ENCODE measurements at places on chromosomes 12 and 14.

GRCh38 chr12:93550748-93551611, 21.5 kb upstream of the SOCS2 start:
- DNase-seq = no peak

GRCh38 chr12:7411343-7411742, 32.6 kb downstream of the CD163L1 start:
- no peak for DNase-seq

GRCh38 chr14:66206554-66206953, 279.6 kb upstream of the CCDC196 start:
- no peak for DNase-seq

DNA sequence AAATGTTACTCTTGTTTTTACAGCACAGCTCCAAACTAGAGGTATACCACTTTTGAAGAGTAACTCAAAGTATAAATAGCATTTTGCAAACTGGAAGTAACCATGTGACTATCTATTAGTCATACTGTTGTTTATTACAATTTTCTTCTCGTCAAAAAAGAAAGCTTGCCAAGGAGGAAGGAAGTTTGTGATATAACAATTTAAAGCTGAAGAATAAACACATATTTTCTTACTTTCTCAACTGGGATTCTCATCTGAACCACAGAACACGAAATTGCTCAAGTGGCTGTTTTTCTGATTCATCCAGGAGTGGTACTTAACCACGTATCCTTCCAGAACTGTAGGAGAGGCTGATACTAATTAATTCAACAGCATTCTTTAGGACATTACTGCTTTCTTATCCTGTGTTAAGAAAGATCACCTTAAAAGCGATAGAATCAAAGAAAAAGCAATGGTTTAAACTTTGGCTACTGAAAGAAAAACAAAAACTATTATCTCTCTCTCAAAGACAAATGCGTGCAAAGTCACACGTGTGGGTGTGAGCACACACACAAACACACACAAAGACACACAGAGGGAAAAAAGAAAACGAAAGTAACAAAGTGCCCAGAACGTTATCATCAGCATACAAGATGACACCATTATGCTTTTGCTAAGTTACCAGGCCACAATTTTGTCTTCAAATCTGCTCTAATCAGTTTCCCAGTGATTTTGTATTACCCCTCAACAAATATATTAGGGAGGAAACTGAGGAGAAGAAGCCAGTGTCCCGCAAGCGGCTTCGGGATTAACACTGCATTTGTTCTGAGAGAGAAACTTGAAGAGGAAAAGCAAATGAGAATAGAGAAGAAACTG, at the start of gene CLEC2B:
Gene CLEC2B, minus strand, starts transcription at position 48 of the 855 bp plus-strand sequence.
- DNase-seq = peak; percentile 44

DNA sequence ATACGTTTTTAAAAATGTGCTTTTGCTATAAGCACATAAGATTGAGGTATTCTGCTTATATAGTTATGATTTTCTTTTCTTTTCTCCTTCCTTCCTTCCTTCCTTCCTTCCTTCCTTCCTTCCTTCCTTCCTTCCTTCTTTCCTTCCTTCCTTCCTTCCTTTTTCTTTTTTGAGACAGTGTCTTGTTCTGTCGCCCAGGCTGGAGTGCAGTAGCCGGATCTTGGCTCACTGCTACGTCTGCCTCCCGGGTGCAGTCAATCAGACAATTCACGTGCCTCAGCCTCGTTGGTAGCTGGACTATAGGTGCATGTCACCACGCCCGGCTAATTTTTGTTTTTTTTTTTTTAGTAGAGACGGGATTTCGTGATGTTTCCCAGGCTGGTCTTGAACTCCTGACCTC, 5.8 kb downstream of the CFAP54 start:
- DNase-seq = no peak

DNA sequence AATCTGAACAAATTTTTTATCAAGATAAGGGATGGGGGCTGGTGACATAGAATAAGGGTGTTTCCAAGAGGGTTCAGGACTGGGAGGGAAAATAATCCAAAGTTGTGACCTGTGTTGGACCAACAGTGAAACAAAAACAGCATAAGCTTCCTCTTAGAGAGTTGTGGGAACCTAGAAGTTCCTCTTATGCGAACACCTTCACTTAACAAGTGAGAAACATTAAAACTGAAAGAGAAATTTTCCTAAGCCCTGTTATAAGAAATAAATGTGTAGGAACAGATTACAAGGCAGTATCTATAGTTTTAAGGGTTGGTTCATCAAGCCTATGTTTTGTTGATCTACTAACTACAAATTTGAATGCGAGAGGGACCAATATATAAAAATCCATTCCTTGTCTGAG, 58.4 kb downstream of the LLPH start:
- DNase-seq = no peak

GRCh38 chr12:34033628-34034296, 11.5 kb downstream of the ALG10 start:
- DNase-seq = no peak

DNA sequence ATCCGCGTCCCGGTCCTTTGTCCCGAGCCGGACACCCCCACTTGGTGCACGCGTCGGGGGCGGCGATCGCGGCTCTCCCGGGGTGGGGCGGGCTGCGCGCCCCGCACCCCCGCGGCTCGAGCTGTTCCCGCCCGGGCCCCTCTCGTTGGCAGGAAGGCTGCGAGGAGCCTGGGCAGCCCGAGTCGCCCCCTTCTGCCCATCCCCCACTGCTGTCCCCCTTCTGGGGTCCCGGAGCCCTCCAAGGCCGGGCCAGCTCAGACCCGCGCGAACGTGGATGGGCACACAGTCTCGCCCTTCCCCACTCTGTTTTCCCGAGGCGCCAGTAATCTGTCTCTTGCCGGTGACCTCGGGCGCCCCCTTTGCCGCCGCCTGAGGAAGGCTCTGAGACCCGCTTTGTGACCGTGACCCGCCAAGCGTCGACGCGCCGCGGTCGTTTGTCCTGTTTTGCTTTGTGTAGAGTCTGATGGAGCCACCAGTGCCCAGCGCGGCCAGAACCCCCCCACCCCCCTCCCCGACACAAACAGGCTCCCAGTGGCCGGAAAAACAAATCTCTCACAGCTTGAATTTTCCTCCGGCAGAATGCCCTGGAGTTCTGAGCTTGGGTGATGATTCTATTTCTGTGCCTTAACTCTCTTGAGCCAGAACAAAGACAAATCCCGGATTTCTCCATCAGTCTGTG, 610 bp downstream of the C14orf132 start:
- DNase-seq = no peak

- no peak for DNase-seq
These were observed 19.4 kb upstream of the FIGNL2 start for GRCh38 chr12:51867796-51868428.

DNA sequence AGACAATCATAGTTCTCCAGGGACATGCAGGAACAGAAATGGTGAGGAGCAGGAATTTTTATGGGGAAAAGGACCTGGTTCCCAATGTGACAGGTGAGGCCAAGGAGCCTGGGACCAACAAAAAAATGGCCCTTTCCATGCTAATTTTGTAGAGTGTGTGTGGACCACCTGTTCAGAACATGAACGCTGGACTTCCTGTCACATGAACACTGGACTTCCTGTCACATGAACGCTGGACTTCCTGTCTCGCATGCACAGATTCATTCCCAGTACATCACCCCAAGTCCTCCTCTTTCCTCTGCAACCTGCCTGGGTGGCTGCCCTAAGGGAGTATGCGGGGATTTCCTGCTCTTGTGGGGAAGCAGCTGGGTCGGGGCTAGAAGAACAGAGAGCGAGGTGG, 10.1 kb downstream of the FGF6 start:
- DNase-seq = no peak

DNA sequence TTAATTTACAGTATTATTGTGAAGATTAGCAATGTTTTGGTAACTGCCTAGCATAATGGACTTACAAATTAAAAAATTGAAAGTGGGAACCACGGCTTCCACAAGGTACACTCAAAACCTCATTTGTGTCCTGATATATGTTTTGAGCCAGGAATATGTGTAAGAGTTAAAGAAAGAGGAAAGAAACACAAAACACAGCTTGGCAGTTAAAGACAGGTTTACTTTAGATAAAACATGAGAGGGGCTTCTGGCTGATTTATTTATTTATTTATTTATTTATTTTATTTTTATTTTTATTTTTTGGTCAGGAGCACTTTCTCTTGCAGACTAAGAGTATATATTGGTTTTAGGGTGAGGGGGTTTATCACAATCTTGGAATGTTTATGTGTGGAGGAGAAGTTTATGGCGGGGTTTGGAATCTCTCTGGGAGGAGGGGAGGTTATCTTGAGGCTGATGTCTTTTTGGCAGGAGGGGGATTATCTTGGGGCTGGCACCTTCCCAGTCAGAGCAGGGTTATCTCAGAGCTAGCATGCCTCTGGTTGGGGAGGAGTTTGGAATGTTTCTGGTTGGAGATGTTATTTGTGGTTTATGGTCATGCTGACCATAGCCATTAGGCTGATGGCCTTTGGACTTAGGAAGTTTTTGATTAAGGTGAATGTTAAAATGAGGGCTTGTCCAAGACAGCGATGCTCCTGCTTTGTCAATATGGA, 436.7 kb downstream of the DAD1 start:
- no peak for DNase-seq

DNA sequence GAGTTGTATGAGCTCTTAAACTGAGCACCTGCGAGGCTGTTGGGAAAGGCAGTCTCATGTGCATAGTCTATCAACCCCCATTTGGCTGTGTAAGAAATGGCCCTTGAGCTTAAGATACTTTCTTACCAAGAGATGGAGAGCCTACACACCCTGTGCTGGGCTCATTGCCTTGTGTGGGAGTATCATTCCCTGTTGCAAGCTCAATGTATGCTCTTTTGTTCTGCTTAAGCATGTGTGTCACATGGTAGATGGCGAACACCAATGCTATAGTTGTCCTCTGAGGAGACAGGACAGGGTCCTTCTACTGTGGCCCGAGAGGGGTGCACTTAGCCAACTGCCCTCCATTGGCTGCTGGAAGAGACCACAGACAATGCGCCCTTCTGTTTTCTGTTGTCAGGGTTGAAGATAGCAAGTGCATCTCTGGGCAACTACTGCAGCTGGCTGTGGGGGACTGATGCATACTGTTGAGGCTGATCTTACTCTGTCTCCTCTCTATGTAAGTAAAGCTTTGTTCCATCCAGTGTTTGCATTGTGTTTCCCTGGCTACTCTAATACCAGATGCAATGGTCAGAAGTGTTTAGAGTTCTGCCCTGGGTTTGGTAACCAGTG, 79.5 kb downstream of the PTPRB start:
- no peak for DNase-seq

GRCh38 chr14:49905989-49906388, 13.1 kb downstream of the ARF6 start:
- no peak for DNase-seq

GRCh38 chr12:69978020-69978419, 153.0 kb downstream of the MYRFL start:
- DNase-seq = no peak

DNA sequence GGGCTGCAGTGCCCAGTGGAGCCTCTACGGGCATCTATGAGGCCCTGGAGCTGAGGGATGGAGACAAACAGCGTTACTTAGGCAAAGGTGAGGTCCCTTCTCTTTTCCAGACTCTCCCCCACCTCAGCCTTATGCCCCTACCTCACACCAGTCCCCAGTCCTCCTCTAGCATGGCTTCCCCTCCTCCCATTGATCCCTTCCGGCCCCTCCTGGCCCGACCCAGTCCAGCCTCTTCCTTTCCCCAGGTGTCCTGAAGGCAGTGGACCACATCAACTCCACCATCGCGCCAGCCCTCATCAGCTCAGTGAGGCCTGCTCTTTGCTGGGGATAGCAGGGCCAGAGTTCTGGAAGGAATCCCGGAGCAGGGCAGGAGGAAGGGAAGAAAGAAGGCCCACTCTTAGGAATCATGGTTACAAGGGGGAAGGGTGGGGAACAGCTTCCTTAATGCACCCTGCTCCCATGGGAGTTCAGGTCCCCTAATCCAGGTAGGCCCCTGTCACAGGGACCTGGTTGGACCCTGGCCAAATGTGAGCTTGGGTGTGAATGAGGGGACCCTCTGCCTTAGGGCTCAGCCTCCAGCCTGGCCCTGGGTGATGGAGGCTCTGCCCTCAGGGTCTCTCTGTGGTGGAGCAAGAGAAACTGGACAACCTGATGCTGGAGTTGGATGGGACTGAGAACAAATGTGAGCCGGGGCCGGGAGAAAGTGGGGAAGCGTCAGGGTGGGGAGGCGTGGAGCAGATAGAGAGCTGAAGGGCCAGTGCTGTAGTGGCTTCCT, 2.2 kb downstream of the ENO2 start:
- no peak for DNase-seq

DNA sequence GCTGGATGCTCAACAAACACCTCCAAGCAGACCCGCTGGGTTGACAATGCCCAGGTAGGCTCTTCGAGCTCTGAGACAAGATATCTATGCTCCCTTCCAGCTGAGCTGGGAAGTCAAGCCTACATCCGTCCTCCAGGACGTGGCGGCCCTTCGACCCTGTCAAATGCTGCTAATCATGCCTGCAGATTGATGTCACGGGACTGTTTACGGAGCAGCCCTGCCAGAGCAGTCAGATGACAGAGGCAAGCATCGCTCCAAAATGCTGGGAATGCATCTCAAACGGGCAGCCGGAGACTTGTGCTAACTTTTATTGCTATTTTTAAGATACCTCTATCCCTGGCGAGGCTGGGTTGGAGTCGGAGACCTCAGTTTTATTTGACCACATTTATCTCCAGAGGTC, 139.2 kb downstream of the NTF3 start:
- DNase-seq = no peak

GRCh38 chr14:74302152-74302628, 544 bp downstream of the ABCD4 start:
- no peak for DNase-seq

DNA sequence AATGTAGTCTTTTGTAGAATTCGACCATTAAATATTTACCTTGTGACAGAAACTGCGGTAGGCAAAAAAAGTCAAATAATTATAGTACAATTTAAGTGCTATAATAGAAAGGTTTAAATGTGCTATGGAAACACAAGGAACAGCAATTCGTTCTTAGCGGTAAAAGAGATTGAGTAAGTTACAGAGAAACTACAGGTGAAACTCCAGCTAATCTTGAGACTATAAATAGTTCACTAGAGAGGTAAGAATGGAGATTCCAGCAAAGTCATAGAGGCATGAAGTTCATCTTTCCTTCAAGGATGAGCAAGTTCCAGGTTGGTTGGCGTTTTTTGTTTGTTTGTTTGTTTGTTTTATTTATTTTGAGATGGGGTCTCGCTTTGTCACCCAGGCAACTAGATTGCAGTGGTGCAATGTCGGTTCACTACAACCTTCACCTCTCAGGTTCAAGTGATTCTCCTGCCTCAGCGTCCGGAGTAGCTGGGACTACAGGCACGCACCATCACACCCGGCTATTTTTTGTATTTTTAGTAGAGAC, 878 bp upstream of the R3HDM2 start:
- DNase-seq = no peak
